ENCODE measurements at places on chromosomes 12 and 14.
A peak's percentile ranks its signal among the peaks of the same experiment; 100 is the strongest.

- DNase-seq = peak; percentile 24
These were observed 28.7 kb downstream of the UBE2N start for GRCh38 chr12:93413064-93413463.

DNA sequence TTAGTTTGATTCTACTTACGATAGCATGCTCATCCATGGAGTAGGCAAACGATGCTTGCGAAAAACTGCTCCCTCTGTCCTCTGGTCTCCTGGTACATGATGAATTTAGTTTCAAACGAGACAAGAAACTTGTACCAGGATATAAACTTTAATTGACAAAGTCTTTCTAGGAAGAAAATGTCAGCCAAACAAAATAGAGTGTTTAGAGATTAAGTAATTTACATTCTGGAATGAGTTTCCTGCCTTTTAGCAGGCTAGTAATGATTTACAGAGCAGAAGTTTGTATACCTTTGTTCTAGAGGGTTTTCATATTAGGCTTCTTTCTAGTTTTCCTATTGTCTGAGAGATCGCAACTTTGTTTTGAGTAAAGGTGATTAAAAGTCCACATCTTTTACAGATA, 206.9 kb downstream of the RPL10L start:
- no peak for DNase-seq

DNA sequence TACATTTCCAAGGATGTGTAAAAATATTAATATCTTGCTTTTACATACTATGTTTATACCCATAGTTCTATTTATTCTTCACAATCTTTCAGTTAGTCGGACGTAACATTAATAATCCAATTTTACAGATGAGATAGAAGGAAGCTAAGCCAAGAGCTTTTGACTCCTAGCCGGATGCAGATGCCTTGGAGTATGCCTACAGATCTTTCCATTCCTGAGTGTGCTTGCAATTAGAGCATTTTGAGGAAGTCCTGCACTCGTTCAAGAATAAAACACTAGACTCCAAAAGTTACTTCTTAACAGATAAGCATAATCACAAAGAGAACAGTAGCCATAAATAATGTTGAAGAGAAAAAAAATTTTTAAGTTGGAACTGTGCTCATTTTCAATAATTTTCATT, 337.6 kb upstream of the CLEC14A start:
- DNase-seq = no peak

DNA sequence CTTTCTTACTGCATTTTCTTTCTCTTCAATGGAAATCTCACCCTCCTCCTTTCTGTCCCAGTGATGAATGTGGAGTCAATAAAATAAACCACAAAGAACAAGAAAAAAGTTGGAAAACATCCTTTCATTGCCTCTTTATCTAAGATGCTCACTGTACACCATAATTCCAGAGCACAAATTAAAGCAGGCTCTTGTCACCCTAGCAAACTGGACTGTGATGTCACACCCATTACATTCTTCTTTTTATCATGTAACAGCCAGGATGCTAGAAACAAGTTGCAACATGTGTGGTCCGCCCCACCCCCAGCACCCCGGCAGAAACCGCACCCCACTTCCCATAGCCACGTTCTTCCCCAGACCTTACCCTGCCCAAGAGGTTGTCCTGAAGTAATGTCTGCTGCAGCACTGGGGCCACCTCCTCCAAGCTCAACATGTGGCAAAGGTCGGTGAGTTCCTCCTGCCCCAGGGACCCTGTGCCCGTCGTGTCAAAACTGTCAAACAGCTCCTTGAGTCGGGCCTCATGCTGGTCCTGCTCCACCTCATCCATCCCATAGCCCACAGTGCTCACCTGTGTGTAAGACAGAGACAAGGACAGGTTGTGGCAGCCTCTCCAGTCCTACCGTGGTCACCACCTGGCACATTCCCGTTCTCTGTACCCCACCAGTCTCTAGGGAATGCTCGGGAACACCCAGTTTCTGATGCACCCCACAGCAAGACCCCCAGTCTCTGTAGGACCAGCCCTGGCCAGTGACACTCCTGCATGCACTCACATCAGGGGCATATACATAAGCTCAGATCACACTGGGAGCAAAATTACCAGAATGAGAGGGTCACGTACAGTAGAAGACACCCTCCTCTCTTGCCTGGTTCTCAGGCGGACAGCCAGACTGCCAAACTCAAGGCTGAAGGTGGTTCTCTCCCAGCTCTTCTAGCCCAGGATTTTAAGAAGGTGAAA, 9.2 kb downstream of the NIN start:
- peak; percentile 29 for DNase-seq

GRCh38 chr12:121530600-121531355, 50.0 kb downstream of the KDM2B start:
- peak; percentile 82 for DNase-seq

- DNase-seq = no peak
These were observed 249.1 kb downstream of the ADGRD1 start for GRCh38 chr12:131202592-131203378.

- no peak for DNase-seq
These were observed 339.9 kb upstream of the RGS6 start for GRCh38 chr14:71592361-71592760.

- no peak for DNase-seq
These were observed 125.0 kb upstream of the CCND2 start for GRCh38 chr12:4148418-4149056.

GRCh38 chr12:49823951-49824350, 4.3 kb downstream of the NCKAP5L start:
- DNase-seq = no peak

DNA sequence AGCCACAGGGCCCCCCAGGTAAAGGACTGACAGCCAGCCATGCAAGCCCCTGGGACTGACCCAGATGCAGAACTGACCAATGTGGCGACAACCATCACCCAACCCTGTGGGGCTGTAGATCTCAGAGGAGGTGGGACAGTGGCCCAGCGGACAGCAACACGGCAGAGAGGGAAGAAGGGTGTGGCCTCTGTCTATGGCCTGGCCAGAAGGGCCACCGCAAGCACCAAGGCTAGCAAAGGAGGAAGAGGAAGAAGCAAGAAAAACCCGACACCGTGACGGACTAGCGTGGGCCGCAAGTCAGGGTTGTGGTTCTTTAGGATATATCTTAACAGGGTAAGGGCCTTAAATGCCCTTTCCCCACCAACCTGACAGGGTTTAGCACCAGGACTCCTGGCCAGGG, 71.2 kb downstream of the ITPK1 start:
- peak; percentile 80 for DNase-seq

GRCh38 chr12:101620762-101621133, 26.0 kb downstream of the MYBPC1 start:
- peak; percentile 11 for DNase-seq

- DNase-seq = no peak
These were observed 68.5 kb downstream of the NT5DC3 start for GRCh38 chr12:103772367-103773108.

GRCh38 chr14:88181072-88181471, 142.0 kb downstream of the KCNK10 start:
- no peak for DNase-seq
